Central memory CD4-positive, alpha-beta T cell (primary cell): ENCODE measurements at places on chromosomes 12 and 14.

- DNase-seq: no peak
Observed at GRCh38 chr12:99455350-99456035, 192.1 kb upstream of the GARIN6 start.

GRCh38 chr12:97875064-97875463 lies 412.5 kb downstream of the RMST start:
- no peak for DNase-seq

DNA sequence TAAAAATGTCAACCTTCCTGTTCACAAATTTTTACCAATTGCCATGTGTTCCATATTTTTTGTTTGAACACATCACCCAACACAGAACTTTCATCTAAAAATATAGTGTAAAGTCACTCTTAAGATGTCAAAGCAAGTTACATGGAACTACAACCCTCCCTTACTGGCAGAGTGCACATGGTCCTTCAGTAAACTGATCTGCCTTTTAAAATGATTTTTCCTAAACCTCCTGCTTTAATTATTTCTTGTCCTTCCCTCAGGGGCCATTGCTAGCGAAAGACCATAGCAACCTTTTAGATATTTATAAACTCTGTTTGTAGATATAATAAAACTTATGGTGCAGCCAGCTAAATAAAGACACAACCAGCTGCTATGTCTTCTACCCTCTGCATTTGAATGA lies 255.2 kb upstream of the FAR2 start:
- DNase-seq: no peak

DNA sequence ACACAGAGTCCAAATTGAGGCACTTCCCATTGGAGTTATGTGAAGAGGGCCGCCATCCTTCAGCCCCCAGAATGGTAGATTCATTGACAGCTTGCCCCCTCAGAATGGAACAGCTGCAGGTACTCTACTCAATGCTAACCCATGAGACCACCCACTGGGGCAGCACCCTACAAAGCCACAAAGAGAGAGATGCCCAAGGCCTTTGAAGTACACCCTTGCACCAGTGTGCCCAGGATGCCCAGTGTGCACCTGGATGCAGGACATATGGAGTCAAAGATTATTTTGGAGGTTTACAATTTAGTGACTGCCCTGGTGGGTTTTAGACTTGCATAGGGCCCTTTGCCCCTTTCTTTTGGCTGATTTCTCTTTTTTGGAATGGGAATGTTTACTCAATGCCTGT lies 933.9 kb downstream of the SLC16A7 start:
- DNase-seq: no peak

GRCh38 chr14:20697273-20698017 lies 8.9 kb downstream of the ANG start:
- DNase-seq: peak; percentile 51
